ENCODE measurements at places on chromosomes 7 and 10.
A peak's percentile ranks its signal among the peaks of the same experiment; 100 is the strongest.

DNA sequence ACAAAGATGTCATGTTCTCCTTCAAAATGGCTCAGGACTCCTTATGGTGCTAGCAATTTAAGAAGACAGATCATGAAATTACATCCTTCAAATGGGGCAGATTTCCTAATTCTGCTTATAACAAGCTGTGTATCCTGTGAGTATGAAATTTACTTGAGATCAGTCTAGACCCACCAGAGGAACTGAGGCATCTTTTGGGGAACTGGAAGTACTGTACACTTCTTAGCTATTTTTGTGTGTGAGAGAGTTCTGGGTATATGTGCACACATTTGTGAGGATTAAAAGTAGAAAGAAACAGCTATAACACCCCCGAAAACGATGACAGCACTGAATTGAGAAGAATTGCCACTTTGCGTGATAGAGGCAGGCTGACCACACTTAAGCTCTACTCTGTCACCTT, 187.0 kb upstream of the CCDC6 start:
- no peak for DNase-seq

- DNase-seq, result no peak
Observed at GRCh38 chr10:91201213-91201996, 19.1 kb upstream of the PCGF5 start.

GRCh38 chr7:46533946-46534345, 612.9 kb upstream of the IGFBP3 start:
- DNase-seq, result no peak

DNA sequence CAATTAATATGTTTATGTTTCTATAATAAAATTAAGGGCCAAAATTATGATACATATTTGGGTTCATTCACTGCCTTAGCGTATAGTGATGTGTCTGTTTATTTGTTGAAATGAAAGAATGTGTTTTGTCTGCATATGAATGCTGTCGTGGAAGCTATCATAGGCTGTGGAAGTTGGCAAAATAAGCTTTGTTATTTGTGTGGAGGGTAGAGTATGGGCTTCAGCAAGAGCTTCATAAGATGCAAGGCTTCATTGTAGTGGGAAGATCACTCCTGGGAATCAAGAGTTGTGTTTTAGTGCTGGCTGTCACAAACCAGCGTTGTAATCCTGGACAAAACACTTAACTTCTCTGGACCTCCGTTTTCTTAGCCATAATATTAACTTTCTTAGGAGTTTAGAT, 2.5 kb downstream of the SLK start:
- DNase-seq, result no peak

GRCh38 chr10:124592736-124593430, 131.3 kb downstream of the LHPP start:
- DNase-seq, result no peak

- DNase-seq, result peak; percentile 62
Observed at GRCh38 chr10:133379152-133379800, at the start of gene PAOX. Gene PAOX (plus strand): TSS chr10:133379262. CDS start chr10:133379317, 55 bp downstream.

- DNase-seq, result peak; percentile 14
Observed at GRCh38 chr10:103542764-103543616, 49.5 kb downstream of the NEURL1 start.

- DNase-seq, result peak; percentile 96
Observed at GRCh38 chr10:14670551-14671240, 104.0 kb downstream of the FAM107B start.

GRCh38 chr10:6610647-6611046, 30.6 kb upstream of the PRKCQ start:
- DNase-seq, result no peak

DNA sequence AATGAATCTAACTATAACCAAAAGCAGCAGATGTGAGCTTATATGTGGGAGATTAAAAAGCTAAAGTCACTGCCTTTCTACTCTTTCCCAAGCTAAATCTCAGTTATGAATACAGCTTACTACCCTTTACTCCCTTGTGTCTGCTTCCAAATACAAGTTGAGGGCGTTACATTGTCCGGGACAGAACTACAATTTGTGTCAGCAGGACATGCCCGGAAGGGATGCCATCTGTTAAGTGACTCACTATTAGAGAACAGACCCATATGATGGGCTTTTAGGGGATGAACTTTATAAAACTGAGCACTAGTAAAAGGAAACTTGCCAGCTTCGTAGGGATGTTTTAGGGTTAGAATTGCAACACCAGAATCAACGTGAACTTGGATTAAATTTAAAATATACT, 299.7 kb upstream of the CSTF2T start:
- DNase-seq, result no peak

GRCh38 chr10:14507176-14507575, 176.5 kb upstream of the FRMD4A start:
- DNase-seq, result no peak

GRCh38 chr7:7719236-7719635, 829 bp upstream of the RPA3 start:
- DNase-seq, result peak; percentile 96

DNA sequence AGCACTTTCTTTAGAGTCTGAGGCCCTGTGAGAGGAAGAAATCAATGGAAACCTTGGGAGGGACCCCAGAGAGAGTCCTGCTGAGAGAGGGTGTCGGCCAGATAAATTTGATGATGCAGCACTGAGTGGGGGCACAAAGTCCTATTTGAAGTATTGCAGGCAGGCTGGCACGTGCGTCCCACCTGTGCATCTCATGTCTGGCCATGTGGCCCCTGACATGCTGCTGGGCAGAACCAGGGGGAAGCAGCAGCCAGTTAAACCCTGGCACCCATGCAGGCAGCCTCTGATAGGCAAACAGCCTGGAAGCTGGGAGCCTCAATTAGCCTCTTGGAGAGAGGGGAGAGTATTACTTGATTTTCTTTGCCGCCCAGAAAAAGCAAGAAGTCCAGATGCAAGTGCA, 180.9 kb downstream of the PLXNA4 start:
- no peak for DNase-seq

DNA sequence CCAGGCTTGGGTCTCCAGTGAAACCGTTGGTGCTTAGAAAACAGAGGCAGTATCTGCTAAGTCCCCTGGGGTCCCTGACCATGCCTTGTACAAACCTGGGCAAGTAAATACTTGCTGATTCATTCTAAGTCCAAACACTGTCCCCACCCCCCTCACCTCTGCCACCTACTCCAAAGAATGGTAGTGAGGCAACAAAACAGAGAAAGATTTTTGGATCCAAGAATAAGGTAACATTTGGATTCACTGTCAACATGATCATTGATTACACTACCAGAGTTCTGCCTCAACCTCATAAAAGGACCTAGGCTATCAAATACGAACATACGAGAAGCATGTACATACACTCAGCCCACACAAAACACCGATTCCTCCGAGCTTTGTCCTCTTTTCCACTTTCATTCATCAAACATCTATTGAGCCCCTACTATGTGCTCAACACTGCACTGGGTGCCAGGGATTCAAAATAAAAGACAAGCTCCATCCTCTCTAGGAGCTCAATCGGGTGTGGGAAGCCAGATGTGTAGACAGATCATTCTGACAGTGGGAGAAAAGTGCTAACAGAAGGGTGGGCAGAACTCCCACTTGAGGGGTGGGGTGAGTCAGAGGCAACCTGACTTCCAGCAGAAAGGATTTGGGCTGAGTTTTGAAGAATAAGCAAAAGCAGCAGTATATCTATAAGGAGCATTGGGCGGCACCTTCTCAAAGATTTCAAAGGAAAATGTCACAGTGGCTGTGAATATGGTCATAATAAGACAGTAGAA, 71.2 kb downstream of the GFRA1 start:
- DNase-seq, result no peak

GRCh38 chr7:155510975-155511701, 35.2 kb downstream of the CNPY1 start:
- no peak for DNase-seq

DNA sequence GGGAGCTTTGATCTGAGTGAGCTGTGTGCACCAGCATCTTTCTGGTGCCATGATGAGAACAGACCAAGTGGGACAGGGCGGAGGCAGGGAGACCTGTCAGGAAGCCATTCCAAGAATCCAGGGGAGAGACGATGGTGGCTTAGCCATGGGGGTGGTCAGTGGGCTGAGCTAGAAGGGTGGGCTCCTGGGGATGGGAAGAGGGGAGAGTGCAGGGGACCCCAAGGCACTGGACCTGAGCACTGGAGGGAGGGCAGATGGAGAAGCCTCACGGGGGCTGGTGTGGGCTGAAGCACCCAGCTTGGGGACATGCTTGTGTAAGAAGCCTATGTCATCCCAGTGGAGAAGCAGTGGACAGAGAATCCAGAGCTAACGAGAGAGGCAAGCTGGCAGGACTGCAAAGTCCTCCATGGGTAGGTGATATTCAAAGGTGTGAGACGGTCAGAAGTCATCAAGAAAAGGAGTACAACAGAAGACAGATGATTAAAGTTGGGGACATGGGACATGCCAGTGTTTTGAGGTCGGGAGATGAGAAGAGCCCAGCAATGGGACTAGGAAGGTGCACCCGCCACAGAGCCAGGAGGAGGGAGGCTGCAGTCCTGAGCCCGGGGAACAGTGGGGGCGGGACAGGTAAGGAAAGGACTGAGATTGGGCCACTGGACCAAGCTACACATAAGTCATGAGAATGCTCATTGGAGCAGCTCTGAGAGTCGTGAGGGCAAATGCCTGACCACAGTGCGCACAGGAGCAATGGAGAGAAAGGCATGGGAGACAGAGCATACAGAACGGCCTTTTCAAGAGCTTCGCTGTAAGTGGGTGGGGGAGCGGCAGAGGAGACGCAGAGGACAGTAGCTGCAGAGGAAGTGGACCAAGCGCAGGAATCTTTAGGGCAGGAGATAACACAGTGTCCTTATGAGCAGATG, 72.0 kb downstream of the GRID1 start:
- DNase-seq, result no peak

DNA sequence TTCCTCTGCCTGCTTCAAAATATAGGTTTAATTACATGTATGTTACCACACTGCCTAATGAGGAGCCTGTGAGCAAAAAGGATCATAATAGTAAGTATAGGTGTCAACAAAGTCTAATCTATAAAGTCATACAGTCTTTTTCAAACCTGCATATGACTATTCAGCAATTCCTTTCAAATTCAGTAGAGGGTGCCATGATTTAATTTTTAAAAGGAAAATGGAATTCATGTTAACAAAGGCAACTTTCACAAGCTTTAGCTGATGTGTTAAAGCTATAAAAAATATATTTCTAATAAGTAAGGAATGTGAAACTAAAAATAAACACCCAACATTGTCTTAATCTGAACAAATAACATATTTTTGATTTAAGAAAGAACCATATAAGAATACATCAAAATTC, 52.1 kb downstream of the MPP7 start:
- DNase-seq, result peak; percentile 7

- DNase-seq, result no peak
Observed at GRCh38 chr10:31522820-31523219, 203.8 kb downstream of the ZEB1 start.

GRCh38 chr10:125611216-125611615, 71.7 kb downstream of the TEX36 start:
- DNase-seq, result no peak

DNA sequence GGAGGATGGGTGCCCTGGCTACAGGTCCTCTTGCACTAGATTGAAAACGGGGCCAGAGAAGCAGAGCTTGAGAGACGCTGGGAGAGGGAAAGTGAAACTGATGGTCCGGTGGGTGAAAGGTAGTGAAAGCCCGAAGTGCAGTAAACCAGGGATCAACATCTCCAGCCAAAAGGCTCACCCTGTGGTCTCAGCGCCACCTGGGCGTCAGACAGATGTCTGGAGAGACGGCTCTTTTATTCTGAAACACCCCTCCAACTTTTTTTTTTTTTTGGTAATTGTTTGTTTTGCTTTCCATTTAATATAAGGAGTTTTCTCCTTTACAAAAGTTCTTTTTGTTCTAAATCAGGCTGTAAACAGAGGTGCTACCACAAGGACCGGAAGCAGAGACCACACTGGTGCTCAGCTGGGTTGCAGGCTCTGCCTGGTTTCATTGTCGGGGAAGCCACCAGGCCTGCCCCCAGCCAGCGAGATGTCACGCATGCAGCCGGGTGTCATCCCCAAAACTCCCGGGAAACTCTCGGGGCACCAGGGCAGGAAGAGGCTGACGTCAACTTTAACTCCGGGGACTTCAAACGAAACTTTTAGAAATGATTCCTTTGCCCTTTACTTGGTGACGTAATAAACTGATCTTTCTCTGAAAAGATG, 11.2 kb downstream of the IL2RA start:
- peak; percentile 60 for DNase-seq

DNA sequence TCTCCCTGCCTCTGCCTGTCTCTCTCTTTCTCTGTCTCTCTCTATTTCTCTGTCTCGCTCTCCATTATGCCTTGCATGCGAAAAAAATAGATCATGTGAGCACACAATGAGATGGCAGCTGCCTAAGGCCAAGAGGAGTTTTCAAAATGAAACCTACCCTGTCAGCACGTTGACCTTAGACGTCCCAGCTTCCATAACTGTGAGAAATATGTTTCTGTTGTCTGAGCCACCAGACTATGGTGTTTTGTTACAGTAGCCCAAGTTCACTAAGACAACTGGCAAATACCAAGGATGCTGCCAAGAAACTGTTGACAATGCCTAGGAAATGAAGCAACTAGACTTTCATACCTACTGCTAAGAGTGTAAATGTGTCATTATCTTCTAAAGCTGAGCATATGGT, 70.6 kb upstream of the PLXDC2 start:
- peak; percentile 34 for DNase-seq

GRCh38 chr10:56068473-56069263, 292.4 kb downstream of the ZWINT start:
- no peak for DNase-seq

- no peak for DNase-seq
Observed at GRCh38 chr10:47370878-47371277, 13.2 kb downstream of the ZNF488 start.

DNA sequence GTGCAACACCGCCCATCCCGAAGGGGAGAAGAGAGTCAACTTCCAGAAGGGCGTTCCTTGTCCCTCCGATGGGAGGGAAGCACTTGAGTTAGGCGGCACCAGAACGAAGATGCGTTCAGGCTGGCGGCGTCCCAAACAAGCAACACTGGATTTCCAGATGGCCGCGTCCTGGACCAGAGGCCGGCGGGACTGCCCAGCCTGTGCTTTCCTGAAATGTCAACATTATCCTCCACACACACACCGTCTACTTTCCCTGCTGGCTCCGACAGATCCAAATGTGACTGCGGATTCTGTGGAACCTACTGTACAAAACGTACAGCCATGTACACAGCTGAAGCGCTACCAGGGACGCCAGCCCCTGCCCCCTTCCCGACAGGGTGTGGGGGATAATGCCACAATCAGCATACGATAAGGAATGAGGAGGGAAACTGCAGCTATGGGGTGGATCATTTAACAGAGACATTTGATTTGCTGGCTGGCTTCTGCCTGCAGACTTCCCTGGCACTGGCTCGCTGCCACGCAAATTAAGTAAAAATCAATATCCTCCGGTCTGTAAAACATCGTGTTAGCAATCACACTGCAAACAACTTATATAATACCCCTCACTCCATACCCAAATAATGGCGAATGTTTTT, 82.1 kb downstream of the ZRANB1 start:
- peak; percentile 70 for DNase-seq

GRCh38 chr7:99489235-99489634, 10.8 kb downstream of the ZNF394 start:
- no peak for DNase-seq

DNA sequence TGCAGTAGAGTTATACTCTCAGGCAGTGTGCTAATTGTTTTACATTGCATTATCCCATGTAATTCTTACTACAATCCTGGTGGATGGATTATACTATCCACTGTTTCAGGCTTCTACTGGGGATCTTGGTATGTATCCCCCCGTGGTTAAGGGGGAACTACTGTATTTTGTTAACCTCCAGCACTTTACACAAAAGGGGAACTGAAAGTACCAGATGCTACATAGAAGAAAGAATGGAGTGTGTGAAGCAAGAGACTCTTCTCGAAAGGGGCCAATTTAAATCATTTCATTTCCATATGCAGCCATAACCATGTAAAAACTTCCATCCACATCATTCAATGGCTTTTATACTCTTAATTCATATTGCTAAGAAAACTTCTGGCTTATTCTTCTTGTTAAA, 69.4 kb downstream of the C1GALT1 start:
- DNase-seq, result no peak
